ENCODE measurements at places on chromosomes 12 and 14.

- DNase-seq = peak; percentile 50
Observed at GRCh38 chr12:6839482-6840201, 1.1 kb upstream of the GNB3 start.

GRCh38 chr14:35375558-35376025 lies 29.0 kb downstream of the NFKBIA start:
- DNase-seq = no peak

GRCh38 chr12:121524196-121524916 lies 56.5 kb downstream of the KDM2B start:
- DNase-seq = no peak

GRCh38 chr14:78484028-78484427 lies 313.9 kb downstream of the NRXN3 start:
- no peak for DNase-seq

DNA sequence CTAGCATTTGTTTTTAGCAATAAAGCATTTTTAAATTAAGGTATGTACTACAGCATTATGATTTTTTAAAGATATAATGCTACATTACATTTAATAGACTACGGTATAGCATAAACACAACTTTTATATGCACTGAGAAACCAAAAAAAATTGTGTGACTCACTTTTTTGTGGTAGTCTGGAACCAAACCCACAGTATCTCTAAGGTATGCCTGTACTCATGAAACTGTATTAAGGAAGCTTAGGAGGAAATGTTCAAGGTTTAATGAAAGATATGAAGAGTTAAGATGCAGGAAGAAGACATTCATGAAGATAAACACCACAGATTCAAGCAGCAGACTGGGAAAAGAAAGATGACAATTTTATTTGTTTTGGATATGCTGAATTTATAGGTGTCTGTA lies 51.7 kb downstream of the PPP1R12A start:
- DNase-seq = no peak

GRCh38 chr14:36177489-36177888 lies 967 bp upstream of the PTCSC3 start:
- no peak for DNase-seq
